HCT116 (cell line): ENCODE measurements at places on chromosomes 11 and 22.

DNA sequence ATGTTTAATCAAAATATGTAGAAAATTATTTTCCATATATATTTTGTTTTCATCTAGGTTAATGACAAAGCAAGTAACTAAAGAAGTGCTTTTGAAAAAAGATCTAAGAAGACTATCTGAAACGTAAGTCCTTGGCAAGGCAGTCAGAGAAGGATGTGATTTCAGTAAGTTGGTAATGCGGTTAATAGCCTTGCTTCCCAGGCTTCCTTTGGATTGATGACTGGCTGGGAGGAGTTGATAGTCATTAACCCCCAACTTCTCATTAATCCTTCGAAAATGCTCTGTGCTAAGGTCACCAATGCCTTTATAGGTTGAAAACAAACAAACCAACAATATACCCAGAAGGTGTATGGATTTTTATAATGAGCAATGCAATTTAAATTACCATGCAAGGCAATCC lies 1326.5 kb downstream of the LRRC4C start:
- no peak for DNase-seq

GRCh38 chr11:115684135-115684534 lies 179.9 kb upstream of the CADM1 start:
- DNase-seq = no peak

DNA sequence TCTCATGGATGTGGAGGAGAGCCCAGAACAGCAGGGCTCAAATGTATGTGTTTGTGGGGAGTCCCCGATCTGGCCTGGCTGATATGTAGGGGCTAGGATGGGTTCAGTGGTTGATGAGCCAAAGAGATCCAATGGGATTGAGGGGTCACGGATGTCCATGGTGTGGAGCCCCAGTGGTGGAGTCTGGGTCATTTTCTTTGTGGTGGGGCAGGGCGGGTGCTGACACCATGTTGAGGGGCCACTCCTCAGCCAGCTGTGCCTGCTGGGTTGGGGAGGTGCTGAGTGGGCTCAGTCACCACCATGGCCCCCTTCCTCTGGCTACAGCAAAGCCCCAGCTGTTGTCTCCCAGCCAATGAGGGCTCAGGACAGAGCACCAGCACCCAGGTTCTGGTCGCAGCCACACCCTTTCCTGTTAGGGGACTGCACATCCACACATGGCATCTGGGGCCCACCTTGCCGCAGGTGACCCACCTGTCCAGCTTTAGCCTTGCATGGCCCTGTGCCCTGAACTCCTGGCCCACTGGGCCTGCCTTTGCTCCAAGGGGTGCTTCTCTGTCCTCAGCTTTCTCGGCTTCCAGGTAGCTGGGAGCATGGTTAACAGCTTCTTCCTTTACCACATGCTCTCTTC lies 3.2 kb upstream of the GNAZ start:
- no peak for DNase-seq

DNA sequence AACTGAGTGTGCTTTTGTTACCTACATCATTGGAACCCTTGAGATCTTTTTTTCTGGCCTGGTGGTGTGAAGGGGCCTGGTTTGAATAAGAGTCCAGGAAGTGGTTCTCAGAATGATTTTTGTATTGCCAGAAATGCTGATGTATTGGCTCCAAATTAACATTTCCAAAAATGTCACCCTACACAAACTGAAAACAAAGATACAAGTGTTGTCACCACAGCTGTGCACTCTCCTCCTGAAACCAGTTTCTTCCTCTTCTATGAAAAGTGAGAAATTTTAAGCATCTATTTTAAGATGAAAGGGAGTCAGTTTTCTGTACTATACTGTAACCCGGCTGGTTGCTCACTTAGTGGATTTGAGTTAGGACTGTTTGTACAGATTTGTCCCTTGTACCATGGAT lies 218.8 kb downstream of the PGR start:
- DNase-seq = no peak

DNA sequence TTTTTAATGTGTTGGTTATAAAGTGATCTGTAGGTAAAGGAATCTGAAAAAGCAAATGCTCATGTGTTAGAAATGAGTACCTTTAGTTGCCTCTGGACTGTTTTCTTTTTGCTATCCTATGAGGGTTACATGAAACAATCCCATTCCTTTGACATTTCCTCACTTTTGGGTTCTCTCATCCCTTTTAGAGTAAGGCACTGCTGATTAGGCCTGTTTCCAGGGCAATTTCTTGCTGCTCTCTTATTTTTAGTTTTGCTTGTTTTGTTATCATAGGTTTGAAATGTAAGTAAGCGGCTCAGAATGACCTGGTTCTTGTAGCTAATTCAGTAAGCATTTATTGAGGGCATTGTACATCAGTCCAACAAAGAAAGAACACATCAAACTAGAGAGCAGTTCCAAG lies 138.9 kb downstream of the DDX10 start:
- no peak for DNase-seq

GRCh38 chr11:119018074-119018938 lies at the start of the genes RPS25 and TRAPPC4:
Gene RPS25, minus strand, starts transcription at chr11:119018343. Its CDS starts 59 bp downstream, at chr11:119018284.
Gene TRAPPC4, plus strand, starts transcription at chr11:119018766. Its CDS starts 30 bp downstream, at chr11:119018796.
- peak; percentile 94 for DNase-seq

DNA sequence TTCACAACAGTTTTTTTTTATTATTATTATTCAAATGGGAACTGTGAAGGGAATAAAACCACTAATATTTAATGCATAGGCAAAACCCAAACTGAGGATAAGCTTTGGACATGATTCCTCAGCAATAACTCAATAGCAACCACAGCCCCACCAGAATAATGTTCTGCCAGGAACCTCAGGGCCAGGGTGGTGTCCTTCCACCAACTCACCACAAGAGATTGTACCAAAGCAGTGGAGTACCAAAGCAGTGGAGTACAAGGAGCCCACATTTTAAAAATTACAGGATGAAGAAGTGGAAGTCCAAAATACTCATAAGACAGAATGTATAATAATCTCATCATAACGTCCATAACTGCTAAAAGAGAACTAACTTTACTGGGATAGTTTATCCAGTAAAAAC lies 32.5 kb upstream of the FZD4 start:
- DNase-seq = no peak

GRCh38 chr11:78460471-78460870 lies 42.9 kb upstream of the GAB2 start:
- no peak for DNase-seq

DNA sequence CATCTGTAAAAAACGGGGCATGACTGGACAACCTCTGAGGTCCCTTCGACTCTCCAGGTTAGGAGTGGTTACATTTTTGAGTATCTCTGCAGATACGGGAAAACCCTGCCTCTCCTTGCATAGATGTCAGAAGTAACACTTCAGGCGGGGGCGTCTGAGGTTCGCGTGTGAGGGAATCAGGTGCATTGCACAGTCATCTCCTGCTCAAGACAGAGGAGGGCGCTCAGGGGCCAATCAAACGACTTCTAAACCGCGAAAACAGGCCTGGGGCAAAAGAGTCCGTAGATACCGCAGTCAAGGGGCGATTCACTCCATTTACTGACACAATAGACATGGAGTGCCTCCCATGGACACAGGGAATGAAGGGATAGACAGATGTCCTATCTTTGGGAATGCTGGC lies 31.7 kb downstream of the KIRREL3 start:
- DNase-seq = no peak

DNA sequence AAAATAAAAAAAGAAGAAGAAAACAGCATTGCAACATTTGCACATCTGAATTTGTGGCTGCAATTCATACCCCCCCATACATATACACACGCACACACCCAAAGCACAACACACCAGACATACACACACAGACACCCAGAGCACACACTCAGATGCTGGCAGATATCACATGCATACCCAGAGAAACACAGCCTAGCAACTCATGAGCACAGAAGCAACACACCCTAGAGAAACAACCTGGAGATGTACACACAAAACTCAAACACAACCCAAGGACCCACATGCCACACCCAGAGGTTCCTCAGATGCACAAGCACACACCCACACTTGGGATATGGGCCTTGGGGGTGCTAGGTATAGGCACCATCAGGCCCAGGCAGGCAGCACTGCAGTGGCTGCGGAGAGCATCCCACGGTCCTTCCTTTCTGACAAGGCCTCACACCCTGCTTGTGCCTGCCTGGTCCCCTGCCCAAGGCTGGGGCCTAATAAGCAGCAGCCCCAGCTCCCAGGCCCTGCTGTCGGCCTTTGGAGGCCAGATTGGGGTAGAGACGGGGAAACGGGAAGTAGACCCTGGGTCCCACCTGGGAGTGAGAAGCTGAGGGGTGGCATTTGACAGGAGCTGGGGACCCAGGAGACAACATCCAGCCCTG lies 3.1 kb downstream of the CST6 start:
- DNase-seq = no peak

DNA sequence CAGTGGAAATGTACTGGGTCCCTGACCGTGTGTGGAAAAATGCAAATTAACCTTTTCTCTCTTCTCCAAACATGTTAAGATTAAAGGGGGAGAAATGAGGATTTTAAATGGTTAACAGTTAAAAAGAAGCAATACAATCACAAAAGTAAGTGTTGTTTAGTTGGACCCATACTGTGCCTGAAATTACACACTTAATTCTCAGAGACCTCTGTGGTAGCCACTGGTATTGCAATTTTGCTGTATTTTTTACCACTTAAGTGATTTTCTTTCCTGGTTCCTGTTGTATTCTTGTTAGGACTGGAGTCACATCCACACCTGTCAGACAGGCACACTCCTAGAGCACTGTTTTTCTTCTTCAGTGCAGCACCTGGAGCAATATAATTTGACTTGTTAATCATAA lies 179.6 kb upstream of the PDGFD start:
- DNase-seq = peak; percentile 31

- DNase-seq = peak; percentile 54
Observed at GRCh38 chr11:108654994-108655631, 9.8 kb upstream of the DDX10 start.

- DNase-seq = no peak
Observed at GRCh38 chr11:36240173-36240572, 49.1 kb downstream of the COMMD9 start.

- DNase-seq = no peak
Observed at GRCh38 chr11:65445604-65446445, 23.2 kb downstream of the NEAT1 start.

- no peak for DNase-seq
Observed at GRCh38 chr11:117627259-117627658, 169.8 kb downstream of the DSCAML1 start.

DNA sequence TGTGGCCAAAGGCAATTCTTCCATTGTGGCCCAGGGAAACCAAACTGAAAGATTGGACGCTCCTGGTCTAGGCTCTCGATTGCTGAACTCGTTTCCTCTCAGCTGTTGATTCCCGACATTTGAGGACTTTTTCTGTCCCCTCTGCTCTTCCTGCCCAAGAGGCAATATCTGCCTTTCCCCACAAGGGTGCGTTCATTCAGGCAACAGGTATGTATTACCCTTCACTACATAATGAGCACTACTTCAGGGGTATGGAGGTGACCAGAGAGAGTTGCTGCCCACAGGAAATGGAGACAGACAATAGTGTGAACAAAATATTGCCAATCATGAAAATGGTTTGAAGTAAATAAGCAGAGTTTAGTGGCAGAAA lies 8.2 kb downstream of the PTH start:
- peak; percentile 8 for DNase-seq

GRCh38 chr11:7499081-7499480 lies 13.8 kb downstream of the OLFML1 start:
- DNase-seq = no peak

- DNase-seq = no peak
Observed at GRCh38 chr22:41987276-41987675, 11.3 kb upstream of the WBP2NL start.

- DNase-seq = no peak
Observed at GRCh38 chr11:57546869-57547475, 9.6 kb downstream of the SMTNL1 start.

- DNase-seq = no peak
Observed at GRCh38 chr11:86040919-86041850, 27.7 kb downstream of the PICALM start.

GRCh38 chr11:70242885-70243284 lies 27.6 kb upstream of the PPFIA1 start:
- no peak for DNase-seq

GRCh38 chr11:9385327-9385899 lies 961 bp downstream of the IPO7 start:
- no peak for DNase-seq

- DNase-seq = no peak
Observed at GRCh38 chr11:8811571-8811970, 99.4 kb upstream of the AKIP1 start.

- DNase-seq = no peak
Observed at GRCh38 chr11:64609436-64610047, 18.5 kb downstream of the SLC22A12 start.

GRCh38 chr22:36160499-36160942 lies at the start of gene APOL3:
Gene APOL3, minus strand, starts transcription at chr22:36160755. Its CDS starts 11,700 bp downstream, at chr22:36149055.
- DNase-seq = no peak

DNA sequence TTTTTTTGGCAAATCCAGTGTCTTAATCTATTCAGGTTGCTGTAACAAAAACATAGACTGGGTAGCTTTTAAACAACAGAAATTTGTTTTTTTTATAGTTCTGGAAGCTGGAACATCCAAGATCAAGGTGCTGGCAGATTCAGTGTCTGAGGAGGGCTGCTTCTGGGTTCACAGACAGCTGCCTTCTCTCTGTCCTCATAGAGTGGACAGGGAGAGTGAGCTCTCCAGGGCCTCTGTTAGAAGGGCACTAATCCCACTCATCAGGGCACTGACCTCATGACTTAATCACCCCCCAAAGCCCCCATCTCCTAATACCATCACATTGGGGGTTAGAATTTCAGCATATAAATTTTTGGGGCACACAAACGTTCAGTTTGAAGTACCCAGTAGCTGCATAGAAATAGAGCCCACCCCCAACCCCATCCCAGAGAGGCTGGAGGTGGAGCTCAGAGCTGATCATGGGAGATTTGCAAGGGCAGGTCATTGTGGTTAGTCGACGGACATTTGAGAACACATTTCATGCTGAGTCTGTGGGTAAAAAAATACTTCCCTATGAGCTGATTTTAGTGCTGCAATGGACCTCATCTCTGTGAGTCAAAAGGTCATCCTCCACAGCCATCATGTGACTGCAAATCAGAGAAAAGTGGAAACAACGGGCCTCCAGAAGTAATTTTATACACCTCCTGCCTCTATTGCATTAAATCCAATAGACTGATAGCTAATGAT lies 203.1 kb upstream of the CADM1 start:
- no peak for DNase-seq
